ENCODE measurements at places on chromosomes 13 and 19.

DNA sequence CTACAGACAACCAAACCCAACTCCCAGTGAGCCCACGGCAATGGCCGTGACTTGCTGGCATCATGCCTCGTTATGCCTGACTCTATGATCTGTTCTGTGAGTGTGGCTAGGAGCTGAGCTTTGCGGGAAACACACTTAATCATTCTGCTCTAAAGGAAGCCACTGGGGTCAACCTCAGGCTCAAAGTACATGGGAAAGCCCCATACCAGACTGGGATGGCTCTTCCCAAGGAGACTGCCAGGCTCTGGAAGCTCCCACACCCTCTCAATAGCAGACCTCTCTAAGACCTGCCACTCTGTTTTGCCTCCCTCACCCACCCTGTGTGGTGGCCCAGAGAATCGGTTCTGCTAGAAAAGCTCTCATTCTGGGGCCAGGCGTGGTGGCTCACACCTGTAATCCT is 2.2 kb downstream of the PEPD start:
- DNase-seq, result no peak

DNA sequence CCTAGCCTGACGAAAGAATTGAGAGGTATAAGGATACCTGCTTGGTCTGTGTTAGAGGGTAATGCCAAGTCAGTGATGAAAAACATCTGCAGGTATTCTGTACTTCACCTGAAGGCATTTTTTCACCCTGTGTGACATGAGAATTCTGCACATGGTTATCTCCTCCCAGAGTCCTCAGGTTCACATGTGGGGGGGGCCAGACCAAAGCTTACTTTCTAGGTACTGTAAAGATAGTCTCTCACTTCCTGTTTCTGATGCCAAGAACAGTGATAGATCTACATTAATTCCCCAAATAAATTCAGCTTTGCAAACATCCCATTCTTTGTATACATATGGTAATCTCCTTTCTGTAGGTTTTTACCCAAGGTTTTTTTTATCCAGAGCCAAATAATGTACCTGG is 53.4 kb downstream of the GPC6 start:
- no peak for DNase-seq

DNA sequence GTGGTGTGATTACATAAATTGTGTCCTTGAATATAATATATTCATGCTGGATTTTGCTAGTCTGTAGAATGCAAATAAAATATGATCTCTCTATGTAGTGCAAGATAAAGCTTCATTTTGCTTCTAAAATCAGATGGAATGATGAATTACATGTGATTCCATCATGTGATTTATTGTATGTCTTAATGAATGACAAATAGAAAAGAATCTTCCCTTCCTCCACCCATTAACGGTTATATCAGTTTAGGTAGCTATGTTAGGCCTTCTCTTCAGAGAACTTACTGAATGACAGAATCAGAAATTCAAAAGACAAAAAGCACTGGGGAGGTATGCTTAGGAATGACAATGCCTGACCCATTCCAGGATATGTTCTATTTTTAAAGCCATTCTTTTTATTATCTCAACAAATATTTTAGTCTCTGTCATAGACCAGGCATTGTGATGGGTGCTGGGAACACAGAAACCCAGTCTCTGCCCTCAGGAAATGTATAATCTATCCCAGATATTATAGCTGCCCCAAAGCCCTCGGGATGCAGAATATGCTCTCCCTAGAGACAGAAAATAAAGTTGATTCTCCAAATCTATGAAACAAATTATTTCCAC is 90.6 kb downstream of the TEX26 start:
- DNase-seq, result no peak

DNA sequence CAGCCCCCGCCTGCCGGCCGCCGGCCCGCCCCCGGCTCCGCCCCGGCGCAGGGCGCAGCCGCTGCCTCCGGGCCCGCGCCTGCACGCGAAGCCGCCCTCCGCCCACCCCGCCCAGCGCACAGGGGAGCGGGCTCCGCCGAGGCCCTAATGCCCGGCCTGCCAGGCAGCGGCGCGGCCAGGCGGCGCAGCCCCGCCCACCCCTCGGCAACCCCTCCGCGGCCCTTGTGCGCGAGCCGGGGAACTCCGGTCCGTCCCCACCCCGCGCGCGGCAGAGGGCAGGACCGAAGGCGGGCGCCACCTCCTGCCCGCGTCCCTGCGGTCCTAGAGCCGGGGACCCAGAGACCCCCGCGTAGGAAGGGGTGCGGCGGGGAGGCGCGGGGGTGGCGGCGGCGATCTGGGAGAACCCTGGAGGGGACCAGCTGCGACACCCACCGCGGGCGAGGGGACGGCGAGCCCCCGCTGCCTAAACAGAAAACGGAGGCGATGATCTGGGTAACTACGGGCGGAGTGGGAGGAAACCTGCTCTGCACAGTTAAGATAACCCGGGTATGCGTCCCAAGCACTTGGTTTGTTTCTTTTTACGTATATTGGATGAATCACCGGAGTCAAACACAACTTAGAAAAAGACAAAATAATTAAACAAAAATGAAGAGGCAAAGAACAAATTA is 350 bp upstream of the USP12 start:
- DNase-seq, result peak; percentile 77

- no peak for DNase-seq
These were observed 167.8 kb upstream of the SOX1 start for GRCh38 chr13:111898956-111899713.

DNA sequence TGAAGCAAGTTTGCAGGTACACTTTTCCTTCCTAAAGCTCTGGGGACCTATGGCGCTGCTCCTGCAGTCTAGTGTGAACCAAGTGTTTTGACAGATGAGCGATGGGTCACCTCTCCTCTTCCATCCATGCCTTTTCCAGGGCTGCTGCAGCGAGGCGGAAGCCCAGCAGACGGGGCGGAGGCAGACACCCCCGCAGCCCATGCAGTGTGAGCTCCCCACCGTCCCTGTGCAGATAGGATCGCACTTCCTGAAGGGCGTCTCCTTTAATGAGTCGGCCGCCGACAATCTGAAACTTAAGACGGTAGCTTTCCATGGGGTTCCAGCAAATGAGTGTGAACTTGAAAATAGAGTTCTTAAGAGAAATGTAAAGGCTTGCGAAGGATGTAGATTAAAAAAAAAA is 37.1 kb upstream of the GPI start:
- DNase-seq, result no peak

- peak; percentile 28 for DNase-seq
These were observed 3.9 kb upstream of the PCDH17 start for GRCh38 chr13:57627663-57628062.

GRCh38 chr19:5903624-5904351 is at the start of gene NDUFA11:
Gene NDUFA11 (minus strand): TSS chr19:5903790. CDS start chr19:5903708, 82 bp downstream.
- peak; percentile 89 for DNase-seq

DNA sequence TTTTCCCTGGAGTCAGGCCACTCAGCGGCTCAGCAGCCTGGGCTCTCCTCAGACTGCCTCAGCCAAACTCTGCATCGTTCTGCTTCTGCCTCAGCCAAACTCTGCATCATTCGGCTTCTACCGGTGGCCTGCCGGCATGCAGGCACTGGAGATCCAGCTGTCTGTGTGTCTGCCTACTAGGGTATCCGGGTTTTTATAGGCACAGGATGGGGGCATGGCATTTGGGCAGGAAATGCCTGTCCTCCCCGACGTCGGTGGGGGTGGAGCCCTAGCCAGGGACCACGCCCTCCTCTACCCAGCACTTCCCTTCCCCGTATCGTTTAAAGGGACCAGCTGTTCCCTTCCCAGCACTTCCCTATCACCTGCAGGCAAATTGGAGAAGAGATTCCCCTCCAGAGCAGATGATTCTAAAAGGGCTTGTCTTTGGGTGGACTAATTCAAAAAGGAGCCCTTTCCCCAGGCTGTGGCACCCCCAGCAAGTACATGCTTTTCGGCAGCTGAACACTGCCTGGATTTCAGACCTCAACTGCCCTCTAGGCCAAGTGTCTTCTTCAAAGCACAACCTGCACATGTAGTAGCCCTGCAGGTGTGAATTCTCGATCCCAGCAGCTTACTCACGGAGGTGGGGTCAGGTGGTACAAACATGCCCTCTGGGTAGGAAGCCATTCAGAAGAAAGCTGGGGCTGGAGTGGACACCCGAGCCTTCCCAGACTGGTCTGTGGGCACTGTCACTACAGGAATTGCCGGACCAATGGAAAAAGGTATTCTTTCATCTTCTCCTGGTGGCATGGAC is 25.4 kb upstream of the GPR12 start:
- DNase-seq, result peak; percentile 57

DNA sequence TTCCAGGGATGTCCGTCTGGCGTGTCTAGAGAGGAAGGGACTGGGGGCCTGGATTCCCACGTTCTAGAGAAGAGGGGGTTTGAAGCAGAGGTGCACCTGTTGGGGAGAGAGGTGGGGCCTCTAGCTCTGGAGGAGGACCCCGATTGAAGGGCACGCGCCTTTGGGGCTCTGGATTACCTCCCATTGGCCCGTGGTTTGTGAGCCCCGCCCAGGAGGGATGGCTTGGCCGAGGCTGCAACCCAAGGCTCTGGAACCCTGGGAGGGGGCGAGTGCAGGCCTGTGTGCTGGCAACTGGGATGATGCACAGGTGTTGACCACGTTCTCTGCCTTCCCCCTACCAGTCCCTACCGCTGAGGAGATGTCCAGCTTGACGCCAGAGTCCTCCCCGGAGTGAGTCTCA is 20.2 kb downstream of the TMEM150B start:
- DNase-seq, result no peak

- no peak for DNase-seq
These were observed 577.1 kb upstream of the PRR20A start for GRCh38 chr13:56563663-56564062.

- peak; percentile 37 for DNase-seq
These were observed 32.1 kb downstream of the RASL11A start for GRCh38 chr13:27302643-27303262.

- no peak for DNase-seq
These were observed 5.0 kb downstream of the ADAT3 start for GRCh38 chr19:1910177-1910576.

- DNase-seq, result no peak
These were observed 100.4 kb downstream of the RFC3 start for GRCh38 chr13:33918199-33918932.

DNA sequence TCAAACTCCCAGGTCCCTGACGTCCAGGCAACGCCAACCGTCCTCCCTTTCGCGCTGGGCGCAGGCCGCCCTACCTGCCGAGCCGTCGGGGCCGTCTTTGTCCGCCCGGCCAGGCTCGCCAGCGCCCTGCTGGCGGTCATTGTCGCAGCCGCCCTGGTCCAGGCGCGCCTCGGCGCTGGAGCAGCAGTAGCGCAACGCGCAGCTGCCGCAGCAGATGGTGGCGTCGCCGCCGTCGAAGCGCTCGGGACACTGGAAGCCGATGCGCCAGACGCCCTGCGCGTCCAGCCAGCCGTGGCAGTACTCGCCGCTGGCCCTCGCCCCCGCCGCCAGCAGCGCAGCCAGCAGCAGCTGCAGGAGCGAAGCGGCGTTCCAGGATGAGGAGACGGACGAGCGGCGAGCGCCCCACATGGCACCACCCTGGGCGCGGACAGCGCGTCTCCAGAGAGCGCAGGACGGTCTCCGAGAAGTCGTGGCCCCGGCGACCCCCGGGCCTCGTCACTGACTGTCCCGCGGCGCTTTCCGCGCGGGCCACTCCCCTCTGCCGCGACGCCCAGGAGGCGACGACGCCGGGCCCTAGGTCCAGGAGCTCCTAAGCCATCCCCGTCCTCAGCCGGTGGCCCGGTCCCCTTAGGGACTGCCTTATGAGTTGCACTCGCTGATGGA is 1.1 kb downstream of the SHISA2 start:
- DNase-seq, result no peak

DNA sequence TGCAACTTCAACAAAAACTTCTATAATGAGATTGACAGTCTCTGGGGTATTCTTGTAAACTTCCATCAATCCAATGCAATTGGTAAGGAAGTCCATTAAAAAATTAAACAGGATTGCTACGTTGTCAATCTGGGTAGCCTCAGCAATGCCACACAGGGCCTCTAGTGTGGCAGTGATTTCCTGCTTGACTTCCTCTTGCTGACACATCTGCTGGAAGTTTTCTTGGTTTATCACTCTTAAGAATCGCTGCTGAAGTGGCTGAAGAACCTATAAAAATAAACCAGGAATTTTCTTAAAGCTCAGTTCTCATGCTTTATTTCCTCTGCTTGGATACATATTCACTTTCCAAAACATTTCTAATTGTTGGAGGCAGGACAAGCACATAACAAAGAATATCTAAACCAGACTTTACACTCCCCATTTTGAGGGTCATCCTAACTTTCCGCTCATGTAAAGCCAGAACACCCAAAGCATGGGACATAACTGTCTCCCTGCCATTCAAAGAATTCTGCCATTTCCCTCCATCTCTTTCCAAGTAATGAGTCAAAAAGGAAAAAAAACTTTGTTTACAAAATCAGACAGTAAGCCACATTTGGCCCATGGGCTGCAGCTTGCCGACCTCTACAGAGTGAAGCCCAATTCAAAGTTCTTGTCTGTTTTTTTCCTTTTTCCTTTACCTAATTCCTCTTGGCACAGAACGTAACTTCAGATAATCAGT is 23.2 kb upstream of the EEF1AKMT1 start:
- no peak for DNase-seq

DNA sequence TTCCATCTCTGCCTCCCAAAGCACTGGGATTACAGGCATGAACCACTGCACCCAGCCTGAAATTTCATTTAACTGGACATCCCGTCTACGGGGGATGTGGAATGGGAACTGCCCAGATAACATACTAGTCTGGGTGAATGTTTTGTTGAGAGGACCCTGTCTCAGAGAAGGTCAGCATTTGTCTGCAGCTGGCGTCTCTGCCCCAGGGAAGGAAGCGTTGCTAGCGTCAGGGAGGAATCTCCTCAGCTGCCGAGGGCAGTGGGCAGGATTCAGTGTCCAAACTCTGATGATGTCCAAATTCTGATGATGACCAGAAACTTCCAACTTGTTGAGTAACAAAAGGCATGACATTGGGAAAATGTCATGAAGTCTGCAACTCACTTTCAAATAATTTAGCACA is 3.1 kb downstream of the NXNL1 start:
- no peak for DNase-seq

GRCh38 chr13:70817576-70817975 is 709.3 kb upstream of the KLHL1 start:
- DNase-seq, result no peak

- no peak for DNase-seq
These were observed at the start of gene TICAM1 for GRCh38 chr19:4831304-4831978. Gene TICAM1 (minus strand): TSS chr19:4831712. CDS start chr19:4818377, 13,335 bp downstream.

DNA sequence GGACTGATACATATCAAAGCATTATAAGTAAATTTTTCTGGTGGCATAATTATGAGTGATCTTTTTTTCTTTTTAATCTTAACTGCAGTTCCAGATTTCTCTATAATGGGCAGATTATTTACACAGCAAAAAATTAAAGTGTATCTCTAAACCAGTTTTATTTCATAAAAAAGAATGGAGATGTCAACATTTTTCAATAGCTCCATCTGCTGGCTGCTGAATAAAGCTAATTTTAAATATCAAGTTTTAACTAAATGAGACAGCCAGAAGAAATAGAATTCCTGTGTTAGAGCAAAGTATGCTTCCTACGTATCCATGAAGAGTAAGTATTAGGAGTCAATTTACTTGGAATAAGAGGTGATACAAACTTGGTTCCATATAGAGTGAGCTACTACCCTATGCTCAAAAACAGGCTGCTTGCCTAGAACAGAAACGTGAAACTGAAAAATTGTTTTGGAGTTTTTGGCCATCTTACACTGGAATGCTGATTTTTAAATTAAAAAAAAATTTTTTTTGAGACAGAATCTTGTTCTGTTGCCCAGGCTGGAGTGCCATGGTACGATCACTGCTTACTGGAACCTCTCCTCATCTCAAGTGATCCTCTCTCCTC is 5.0 kb upstream of the PDS5B start:
- peak; percentile 24 for DNase-seq

- no peak for DNase-seq
These were observed 7.5 kb downstream of the TEX29 start for GRCh38 chr13:111327730-111328573.
